Aortic smooth muscle cell (primary cell): ENCODE measurements at places on chromosomes 6 and 20. TPM values are rescaled to one million over a fixed set of nuclear protein-coding genes. Genes with fewer than 3 reads are reported as not detected.

Gene CDH4
- total RNA-seq = not detected in 2 replicates

Gene GRIK2
- 0.19 and 0.40 TPM in 2 replicates for total RNA-seq

Gene TMC2
- not detected in 2 replicates for total RNA-seq

Gene SRSF6
- 47.7 and 51.4 TPM in 2 replicates for total RNA-seq

Gene MEP1A
- total RNA-seq = not detected in 2 replicates

Gene XKR7
- not detected in 2 replicates for total RNA-seq

Gene TRERF1
- 3.2 and 4.2 TPM in 2 replicates for total RNA-seq

Gene RAB44
- total RNA-seq = under 0.01 TPM in 1 of 2 replicates, not detected in the other

Gene ARFGEF3
- total RNA-seq = 0.25 and 0.26 TPM in 2 replicates

Gene PNLDC1
- total RNA-seq = not detected in 2 replicates

Gene ATG5
- total RNA-seq = 46.8 and 50.3 TPM in 2 replicates

Gene TAGAP
- total RNA-seq = not detected in 2 replicates

Gene RFX6
- total RNA-seq = not detected in 2 replicates

Gene TRAPPC3L
- 0.12 and 0.13 TPM in 2 replicates for total RNA-seq

Gene SLC17A1
- not detected in 2 replicates for total RNA-seq

Gene ATP9A
- 41.7 and 49.0 TPM in 2 replicates for total RNA-seq

Gene TMEM244
- not detected in 2 replicates for total RNA-seq

Gene BPI
- 0.50 and 0.79 TPM in 2 replicates for total RNA-seq

Gene PLN
- total RNA-seq = 0.40 and 2.7 TPM in 2 replicates

Gene FHL5
- total RNA-seq = not detected in 2 replicates

Gene PARD6B
- 0.25 and 0.26 TPM in 2 replicates for total RNA-seq

Gene LST1
- total RNA-seq = not detected in 2 replicates

Gene BPIFB1
- not detected in 2 replicates for total RNA-seq

Gene WFDC12
- not detected in 2 replicates for total RNA-seq

Gene PTGIS
- total RNA-seq = 193 and 321 TPM in 2 replicates

Gene RIPPLY2
- not detected in 2 replicates for total RNA-seq

Gene RAB23
- 32.0 and 40.3 TPM in 2 replicates for total RNA-seq

Gene ZNF334
- 0.25 and 1.8 TPM in 2 replicates for total RNA-seq

Gene TMEM151B
- total RNA-seq = under 0.01 TPM in 1 of 2 replicates, not detected in the other

Gene DDO
- 5.5 and 6.0 TPM in 2 replicates for total RNA-seq

Gene LINC00237
- total RNA-seq = not detected in 2 replicates

Gene GNAS-AS1
- 0.56 and 1.2 TPM in 2 replicates for total RNA-seq
